NCI-H2081 (cell line): ENCODE measurements at places on chromosomes 3 and 15.

- no peak for DNase-seq
These were observed 26.1 kb downstream of the RPL39L start for GRCh38 chr3:187112934-187113793.

DNA sequence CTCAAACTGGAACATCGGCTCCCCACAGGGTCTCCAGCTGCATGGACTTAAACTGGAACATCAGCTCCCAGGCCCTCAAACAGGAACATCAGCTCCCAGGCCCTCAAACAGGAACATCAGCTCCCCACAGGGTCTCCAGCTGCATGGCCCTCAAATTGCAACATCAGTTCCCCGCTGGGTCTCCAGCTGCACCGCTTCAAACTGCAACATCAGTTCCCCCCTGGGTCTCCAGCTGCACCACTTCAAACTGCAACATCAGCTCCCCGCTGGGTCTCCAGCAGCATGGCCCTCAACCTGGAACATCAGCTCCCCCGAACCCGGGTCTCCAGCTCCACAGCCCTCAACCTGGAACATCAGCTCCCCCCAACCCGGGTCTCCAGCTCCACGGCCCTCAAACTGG is 82.0 kb downstream of the TFRC start:
- DNase-seq: no peak

GRCh38 chr3:150825192-150825915 is 62.4 kb upstream of the SIAH2 start:
- DNase-seq: no peak

GRCh38 chr3:27616031-27616430 is 106.1 kb downstream of the EOMES start:
- DNase-seq: peak; percentile 70

DNA sequence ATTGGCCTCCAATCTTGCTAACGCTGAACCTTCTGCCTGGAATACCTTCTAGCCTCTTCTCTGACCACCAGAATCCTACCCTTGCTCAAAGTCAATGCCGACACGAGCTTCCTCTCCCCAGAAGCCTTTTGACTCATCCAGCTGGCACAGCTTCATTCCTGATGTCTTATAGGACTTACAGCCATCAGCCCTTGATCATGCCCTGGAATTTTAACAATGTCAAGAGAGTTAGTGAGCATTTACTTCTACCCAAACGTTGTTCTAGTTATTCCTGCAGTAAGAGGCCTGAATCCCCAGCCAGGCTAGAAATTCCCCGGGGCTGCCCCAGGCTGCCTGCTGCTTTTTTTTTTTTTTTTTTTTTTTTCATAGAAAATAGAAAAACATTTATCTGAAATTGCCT is 3.9 kb downstream of the CYP1A2 start:
- DNase-seq: no peak
